Dermis microvascular lymphatic vessel endothelial cell (primary cell): ENCODE measurements at places on chromosomes 13 and 19. TPM values are rescaled to one million over a fixed set of nuclear protein-coding genes. Genes with fewer than 3 reads are reported as not detected.

Gene NLRP11
- total RNA-seq: under 0.01 TPM in 2 replicates

Gene PCDH17
- total RNA-seq: 0.39 and 1.1 TPM in 2 replicates

Gene ADM5
- total RNA-seq: 0.26 and 0.38 TPM in 2 replicates

Gene ZNF180
- 5.5 and 6.6 TPM in 2 replicates for total RNA-seq

Gene KCNJ14
- total RNA-seq: 0.13 TPM in 2 replicates

Gene KLK14
- total RNA-seq: not detected in 2 replicates

Gene PLEKHF1
- total RNA-seq: 4.1 and 4.8 TPM in 2 replicates

Gene PRSS57
- total RNA-seq: not detected in 2 replicates

Gene NAPA
- 62.3 and 96.5 TPM in 2 replicates for total RNA-seq

Gene KLK2
- total RNA-seq: not detected in 2 replicates

Gene YJEFN3
- total RNA-seq: 0.25 and 0.26 TPM in 2 replicates

Gene ZNF285
- 1.2 and 1.8 TPM in 2 replicates for total RNA-seq

Gene KLK4
- not detected in 2 replicates for total RNA-seq

Gene CCDC70
- total RNA-seq: not detected in 2 replicates

Gene SCN1B
- 5.0 and 5.2 TPM in 2 replicates for total RNA-seq

Gene SBNO2
- total RNA-seq: 14.8 and 29.0 TPM in 2 replicates

Gene SYCN
- total RNA-seq: not detected in 2 replicates

Gene KRTDAP
- not detected in 2 replicates for total RNA-seq

Gene VWA8
- 6.2 and 6.8 TPM in 2 replicates for total RNA-seq

Gene CYP2S1
- 0.38 and 0.39 TPM in 2 replicates for total RNA-seq

Gene ABCA7
- total RNA-seq: 3.7 and 4.6 TPM in 2 replicates

Gene GPX4
- 461 and 469 TPM in 2 replicates for total RNA-seq

Gene CGB8
- total RNA-seq: not detected in 2 replicates

Gene A1BG
- 4.3 and 5.4 TPM in 2 replicates for total RNA-seq

Gene CEACAM8
- not detected in 2 replicates for total RNA-seq

Gene C19orf18
- total RNA-seq: 0.13 TPM in 2 replicates

Gene ARHGEF1
- total RNA-seq: 27.9 and 35.0 TPM in 2 replicates

Gene KIR2DL1
- total RNA-seq: not detected in 2 replicates

Gene LRG1
- 0.90 and 2.1 TPM in 2 replicates for total RNA-seq

Gene GADD45GIP1
- 17.6 and 24.0 TPM in 2 replicates for total RNA-seq

Gene RNF225
- total RNA-seq: not detected in 2 replicates
